ENCODE measurements at places on chromosomes 7 and 10. TPM values are rescaled to one million over a fixed set of nuclear protein-coding genes. Genes with fewer than 3 reads are reported as not detected.

PYROXD2 gene
- total RNA-seq = 10.4 TPM

MUC12 gene
- not detected for total RNA-seq

PMS2 gene
- 28.9 TPM for total RNA-seq

HIF1AN gene
- 52.8 TPM for total RNA-seq

TUBAL3 gene
- not detected for total RNA-seq

TRPV5 gene
- total RNA-seq = not detected

IFIT2 gene
- total RNA-seq = 36.0 TPM

SVIL gene
- total RNA-seq = 12.2 TPM

FXYD4 gene
- total RNA-seq = not detected

EVX1 gene
- total RNA-seq = not detected

FGF8 gene
- 0.49 TPM for total RNA-seq

SHOC2 gene
- total RNA-seq = 71.3 TPM

IL6 gene
- 2.4 TPM for total RNA-seq

FKBP9 gene
- total RNA-seq = 1.7 TPM

CACNB2 gene
- not detected for total RNA-seq

IFIT1B gene
- not detected for total RNA-seq

UPK3BL2 gene
- total RNA-seq = 37.9 TPM

SLC18A3 gene
- total RNA-seq = not detected

SEMA3A gene
- total RNA-seq = 0.62 TPM

FBXL13 gene
- total RNA-seq = 1.1 TPM

CCDC172 gene
- total RNA-seq = not detected

PALD1 gene
- 1.1 TPM for total RNA-seq

PRR15 gene
- total RNA-seq = not detected

SPAG6 gene
- 0.38 TPM for total RNA-seq

POLD2 gene
- 138 TPM for total RNA-seq

TAS2R3 gene
- 1.8 TPM for total RNA-seq

ATOH7 gene
- not detected for total RNA-seq

MEOX2 gene
- not detected for total RNA-seq

COL28A1 gene
- total RNA-seq = 0.29 TPM

GFRA1 gene
- not detected for total RNA-seq

CPA4 gene
- not detected for total RNA-seq

IFRD1 gene
- 86.4 TPM for total RNA-seq

ZWINT gene
- 59.3 TPM for total RNA-seq

ARPC1B gene
- total RNA-seq = 208 TPM

ZNF107 gene
- total RNA-seq = 18.5 TPM

SLC16A12 gene
- not detected for total RNA-seq

ZNF467 gene
- total RNA-seq = 0.37 TPM

HEPACAM2 gene
- total RNA-seq = not detected

STEAP4 gene
- not detected for total RNA-seq

VAX1 gene
- total RNA-seq = not detected

ARHGAP22 gene
- not detected for total RNA-seq

AMPH gene
- 0.53 TPM for total RNA-seq

GNGT1 gene
- not detected for total RNA-seq

CTAGE4 gene
- 4.2 TPM for total RNA-seq
